ENCODE measurements at places on chromosomes 12 and 14.

DNA sequence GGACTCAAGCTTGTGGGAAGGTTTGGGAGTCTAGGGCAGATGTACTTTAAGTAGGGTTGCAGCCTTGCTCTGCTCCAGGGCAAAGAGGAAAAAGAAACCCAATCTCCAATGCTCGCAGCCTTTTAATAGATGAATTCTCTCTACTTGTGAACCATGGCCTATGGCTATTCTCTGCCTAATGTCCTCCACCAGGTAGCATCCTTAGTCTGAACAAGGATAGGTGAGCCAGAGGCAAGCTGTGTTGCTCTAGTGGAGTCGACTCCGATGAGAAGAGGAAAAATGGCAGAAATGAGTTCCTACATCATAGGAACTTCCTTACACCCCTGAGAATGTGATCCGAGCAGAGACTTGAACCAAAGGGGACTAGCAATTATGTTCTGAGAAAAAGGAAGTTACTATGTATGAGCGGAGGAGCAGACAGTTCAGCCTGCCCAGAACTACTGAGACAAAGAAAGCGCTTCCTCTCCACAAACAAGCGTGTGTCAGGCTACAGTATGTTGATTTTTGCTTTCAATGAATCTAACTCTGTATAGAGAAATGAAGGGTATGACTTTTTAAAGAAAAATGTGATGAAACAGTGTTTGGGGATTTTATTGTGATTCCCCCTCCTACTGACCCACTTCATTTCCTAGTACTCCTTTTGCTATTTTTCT lies 153.6 kb upstream of the ARID2 start:
- DNase-seq: no peak

GRCh38 chr12:3493043-3493858 lies 2.2 kb downstream of the PRMT8 start:
- no peak for DNase-seq

GRCh38 chr14:101665478-101666078 lies 95.9 kb upstream of the PPP2R5C start:
- DNase-seq: peak; percentile 66

- no peak for DNase-seq
Measured at GRCh38 chr12:91103624-91104023, 7.7 kb downstream of the LUM start.

GRCh38 chr14:23388996-23389395 lies 12.2 kb downstream of the CMTM5 start:
- no peak for DNase-seq

DNA sequence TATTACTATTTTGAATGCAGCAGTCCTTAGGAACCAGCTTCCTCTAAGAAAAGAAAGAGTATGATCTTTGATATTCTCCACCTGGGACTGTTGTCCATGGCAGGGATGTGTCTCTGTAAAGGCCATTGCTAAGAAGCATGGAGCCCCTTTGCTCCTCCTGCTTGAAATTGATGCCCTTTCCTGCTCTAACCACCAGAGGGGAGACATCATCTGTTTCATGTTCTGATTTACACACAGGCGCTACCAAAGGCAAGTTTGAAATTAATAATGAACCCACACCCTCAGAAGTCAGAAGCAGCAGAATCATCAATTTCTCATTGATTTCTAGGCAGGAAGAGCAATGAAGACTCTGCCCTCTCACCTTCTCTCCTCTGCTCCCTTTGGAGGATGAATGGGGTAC lies 253.8 kb downstream of the RMST start:
- no peak for DNase-seq

DNA sequence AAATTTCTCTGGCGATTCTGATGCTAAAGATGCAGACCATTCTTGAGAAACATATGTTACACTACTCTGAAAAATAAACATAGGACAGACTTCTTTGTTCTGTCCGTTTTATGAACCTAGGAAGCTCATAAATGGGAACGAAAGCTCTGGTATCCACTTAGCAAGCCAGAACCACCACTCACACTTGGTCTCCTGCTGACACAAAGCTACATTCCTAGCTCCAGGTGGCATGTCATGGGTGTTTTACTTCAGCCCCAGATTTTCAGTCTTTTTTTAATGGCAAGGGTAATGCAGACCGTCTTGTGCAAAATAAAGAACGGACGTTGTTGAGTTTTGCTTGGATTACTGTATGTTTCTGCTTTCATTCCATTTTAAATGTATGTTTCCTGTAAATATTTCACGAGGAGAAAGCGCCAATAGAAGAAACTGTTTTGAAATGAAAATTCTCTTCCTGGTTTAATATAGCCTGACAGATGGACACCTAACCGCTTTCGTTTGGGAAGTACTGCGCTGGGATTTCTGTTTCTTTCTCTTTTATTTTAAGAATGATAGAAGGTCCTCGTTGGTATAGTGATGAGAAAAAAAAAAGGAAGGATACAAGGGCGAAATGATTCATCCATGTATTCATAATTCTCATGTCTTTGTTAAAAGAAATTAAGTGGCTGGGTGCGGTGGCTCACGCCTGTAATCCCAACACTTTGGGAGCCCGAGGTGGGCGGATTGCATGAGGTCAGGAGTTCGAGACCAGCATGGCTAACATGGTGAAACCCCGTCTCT lies 871 bp upstream of the COQ5 start:
- peak; percentile 21 for DNase-seq

- DNase-seq: no peak
Measured at GRCh38 chr12:80033448-80033847, 65.9 kb upstream of the OTOGL start.

DNA sequence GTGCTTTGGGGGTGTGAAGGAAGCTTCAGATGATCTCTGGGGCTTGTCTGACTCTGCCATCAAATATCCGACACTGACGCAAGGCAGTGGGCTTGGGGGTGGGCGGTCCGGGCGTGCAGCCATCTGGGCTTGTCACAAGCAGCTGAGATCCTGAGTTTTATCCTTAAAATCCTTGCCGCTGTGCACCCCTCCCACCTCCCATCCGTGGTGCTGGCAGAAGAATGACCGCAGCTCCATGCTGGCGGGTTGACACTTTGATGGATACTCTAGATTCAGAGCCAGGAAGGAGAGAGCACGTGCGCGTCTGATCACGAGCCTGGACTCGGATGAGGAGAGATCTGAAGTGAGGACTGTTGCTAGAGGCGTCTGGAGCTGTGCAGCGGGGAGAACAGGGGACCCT lies 3.0 kb downstream of the ZFYVE21 start:
- no peak for DNase-seq

DNA sequence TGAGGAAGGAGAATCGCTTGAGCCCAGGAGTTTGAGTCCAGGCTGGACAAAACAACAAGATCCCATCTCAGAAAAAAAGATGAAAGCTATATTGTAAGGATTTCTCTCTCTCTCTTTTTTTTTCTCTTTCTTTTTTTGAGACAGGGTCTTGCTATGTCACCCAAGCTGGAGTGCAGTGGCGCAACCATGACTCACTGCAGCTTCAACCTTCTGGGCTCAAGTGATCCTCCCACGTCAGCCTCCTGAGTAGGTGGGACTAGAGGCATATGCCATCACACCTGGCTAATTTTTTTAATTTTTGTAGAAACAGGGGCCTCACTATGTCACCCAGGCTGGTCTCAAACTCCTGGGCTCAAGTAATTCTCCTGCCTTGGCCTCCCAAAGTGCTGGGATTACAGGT lies 5.8 kb upstream of the MRPL42 start:
- no peak for DNase-seq

Measured in stimulated activated CD4-positive, alpha-beta T cell treated with anti-CD3 and anti-CD28 coated beads, Interleukin-15, amount 100 ng/mL, for 24 hours (primary cell).